ENCODE measurements at places on chromosomes 7 and 10.
A peak's percentile ranks its signal among the peaks of the same experiment; 100 is the strongest.

- peaks cover 17% of the 10 kb centered on the region for H3K27me3 ChIP-seq
- ATAC-seq, result no peak
- H3K36me3 ChIP-seq, result no peaks in the 10 kb centered on the region
- H3K4me3 ChIP-seq, result no peak overlapping the region
- H3K27ac ChIP-seq, result no peak overlapping the region
Measured at GRCh38 chr7:96952974-96953391, 52.4 kb upstream of the DLX6 start.

GRCh38 chr10:59016043-59016442, 160.4 kb upstream of the PHYHIPL start:
- H3K4me1 ChIP-seq, result no peaks in the 10 kb centered on the region
- no peak overlapping the region for H3K4me3 ChIP-seq
- no peak overlapping the region for H3K27ac ChIP-seq
- ATAC-seq, result no peak
- no peaks in the 10 kb centered on the region for H3K27me3 ChIP-seq
- H3K36me3 ChIP-seq, result no peaks in the 10 kb centered on the region

- no peaks in the 10 kb centered on the region for H3K36me3 ChIP-seq
- H3K4me3 ChIP-seq, result no peak overlapping the region
- no peak overlapping the region for H3K27ac ChIP-seq
- H3K27me3 ChIP-seq, result peaks cover 30% of the 10 kb centered on the region
- ATAC-seq, result no peak
Measured at GRCh38 chr10:89478739-89479654, 56.4 kb downstream of the SLC16A12 start.

DNA sequence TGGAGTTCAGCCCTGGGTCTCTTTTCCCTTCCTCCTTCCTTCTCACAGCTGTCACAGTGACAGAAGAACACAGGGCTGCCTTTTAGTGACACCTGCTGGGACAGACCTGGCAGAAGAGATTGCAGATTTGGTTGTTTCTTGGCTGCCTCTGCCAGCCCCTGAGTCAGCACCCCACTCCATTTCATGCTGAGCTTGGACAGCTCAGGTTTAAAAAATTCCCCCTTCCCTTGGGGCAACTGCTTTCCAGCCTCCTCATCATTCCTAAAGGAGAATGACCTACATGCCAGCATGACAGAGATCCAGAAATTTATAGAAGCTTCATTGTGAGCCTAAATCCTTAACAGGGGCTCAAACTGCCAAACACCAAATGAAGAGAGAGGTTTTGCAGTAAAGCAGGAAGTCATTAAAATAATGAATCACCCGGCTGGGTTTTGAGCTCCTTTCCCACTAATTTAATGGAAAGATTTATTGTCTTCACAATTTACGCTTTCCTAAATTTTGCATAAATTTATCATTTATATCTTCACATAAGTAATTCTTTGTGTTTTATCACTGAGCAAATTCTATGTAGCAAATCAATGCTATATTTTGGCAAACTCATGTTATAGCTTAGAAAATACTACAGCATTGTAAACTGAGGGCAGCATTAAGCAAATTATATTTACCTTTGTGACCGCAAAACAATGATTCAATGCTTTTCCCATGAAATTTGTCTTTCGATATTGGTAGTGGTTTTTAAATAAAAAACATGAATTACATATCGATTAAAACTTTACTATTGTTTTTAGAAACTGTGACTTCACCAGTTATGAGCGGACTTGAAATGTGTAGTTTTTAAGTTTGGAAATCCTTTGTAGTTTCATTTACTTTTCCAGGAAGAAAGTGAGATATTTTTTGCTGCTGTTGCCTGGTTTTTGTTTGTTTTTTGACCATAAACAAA, 399.5 kb upstream of the ANKRD30A start:
- no peak overlapping the region for H3K27ac ChIP-seq
- no peaks in the 10 kb centered on the region for H3K4me1 ChIP-seq
- no peaks in the 10 kb centered on the region for H3K36me3 ChIP-seq
- no peak for ATAC-seq
- no peak overlapping the region for H3K4me3 ChIP-seq

DNA sequence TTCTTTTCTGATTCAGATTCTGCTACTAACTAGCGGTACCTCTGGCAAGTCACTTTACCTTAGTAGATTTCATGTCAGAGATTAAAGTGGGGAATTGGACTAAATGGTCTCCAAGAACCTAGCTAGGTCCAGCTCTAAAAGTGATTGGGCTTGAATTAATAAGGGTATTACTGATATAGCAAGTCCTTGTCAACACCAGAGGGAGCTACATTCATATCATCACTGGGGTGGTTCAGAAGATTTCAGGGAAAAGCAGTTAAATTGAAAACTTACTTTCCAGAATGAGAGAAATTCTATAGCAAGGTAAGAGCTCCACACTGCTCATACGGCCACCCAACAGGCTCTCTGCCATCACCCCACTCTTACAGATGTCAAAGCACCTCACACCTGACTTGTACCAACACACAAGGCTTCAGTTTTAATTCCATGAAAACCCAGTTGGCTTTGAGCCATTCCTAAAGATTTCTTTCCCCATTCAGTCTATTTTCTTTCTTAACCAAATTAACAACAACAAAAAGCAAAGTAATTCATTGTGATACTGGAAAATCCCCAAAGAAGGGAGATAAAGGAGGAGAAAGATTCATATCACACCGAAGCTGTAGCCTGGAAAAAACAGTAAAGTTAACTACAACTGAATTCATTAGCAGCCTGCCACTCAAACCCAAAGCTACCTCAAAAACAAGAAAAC, 38.0 kb upstream of the SPOCK2 start:
- ATAC-seq, result peak; percentile 34
- peaks cover 24% of the 10 kb centered on the region for H3K36me3 ChIP-seq
- H3K4me1 ChIP-seq, result peaks cover 15% of the 10 kb centered on the region
- no peak overlapping the region for H3K4me3 ChIP-seq
- H3K27me3 ChIP-seq, result no peaks in the 10 kb centered on the region

DNA sequence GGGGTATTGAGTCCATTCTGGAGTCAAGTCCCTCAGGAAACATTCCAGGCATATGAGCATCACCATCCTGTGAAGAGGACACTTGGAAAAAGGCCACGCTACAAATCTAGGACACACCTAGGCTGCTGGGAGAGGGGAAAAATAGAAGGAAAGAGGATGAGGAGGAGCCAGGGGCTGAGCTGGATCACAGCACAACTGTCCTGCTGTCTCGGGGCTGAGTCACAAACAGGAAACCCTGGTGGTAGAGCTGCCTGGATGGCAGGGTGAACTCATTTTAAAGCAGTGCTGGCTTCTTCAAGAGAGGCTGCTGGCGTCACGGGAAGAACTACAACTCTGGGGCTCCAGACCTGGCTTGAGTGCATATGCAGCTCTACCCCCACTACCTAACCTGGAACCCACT, 151.5 kb downstream of the RNF216 start:
- peak overlapping the region; percentile 80 for H3K27ac ChIP-seq
- ATAC-seq, result peak; percentile 80
- no peaks in the 10 kb centered on the region for H3K27me3 ChIP-seq
- peak overlapping the region; percentile 34 for H3K4me3 ChIP-seq
- peaks cover 13% of the 10 kb centered on the region for H3K4me1 ChIP-seq

DNA sequence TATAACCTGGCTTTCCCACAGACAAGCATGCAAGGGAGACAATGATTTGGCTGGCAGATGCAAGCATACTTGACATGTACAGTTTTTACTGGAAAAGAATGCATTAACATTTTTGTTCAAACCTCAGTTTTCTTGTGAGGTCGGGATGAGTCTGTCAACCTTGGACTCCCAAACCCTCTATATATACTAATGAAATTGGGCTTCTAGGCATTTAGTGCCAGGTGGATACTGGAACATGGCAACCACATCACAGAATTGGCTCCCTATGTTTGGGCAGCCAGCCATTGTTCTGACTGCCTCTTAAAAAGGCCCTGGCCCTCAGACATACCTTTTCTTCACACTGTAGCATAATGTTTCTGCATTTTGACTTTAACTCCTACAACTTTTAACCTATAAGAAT, 39.1 kb downstream of the CDK6 start:
- H3K4me3 ChIP-seq, result no peak overlapping the region
- peaks cover 20% of the 10 kb centered on the region for H3K4me1 ChIP-seq
- no peaks in the 10 kb centered on the region for H3K27me3 ChIP-seq
- H3K36me3 ChIP-seq, result peaks cover 33% of the 10 kb centered on the region
- ATAC-seq, result no peak

- peaks cover 22% of the 10 kb centered on the region for H3K4me1 ChIP-seq
- no peak overlapping the region for H3K27ac ChIP-seq
- no peaks in the 10 kb centered on the region for H3K36me3 ChIP-seq
- H3K4me3 ChIP-seq, result no peak overlapping the region
Measured at GRCh38 chr10:47262606-47263533, 37.1 kb upstream of the GDF10 start.

DNA sequence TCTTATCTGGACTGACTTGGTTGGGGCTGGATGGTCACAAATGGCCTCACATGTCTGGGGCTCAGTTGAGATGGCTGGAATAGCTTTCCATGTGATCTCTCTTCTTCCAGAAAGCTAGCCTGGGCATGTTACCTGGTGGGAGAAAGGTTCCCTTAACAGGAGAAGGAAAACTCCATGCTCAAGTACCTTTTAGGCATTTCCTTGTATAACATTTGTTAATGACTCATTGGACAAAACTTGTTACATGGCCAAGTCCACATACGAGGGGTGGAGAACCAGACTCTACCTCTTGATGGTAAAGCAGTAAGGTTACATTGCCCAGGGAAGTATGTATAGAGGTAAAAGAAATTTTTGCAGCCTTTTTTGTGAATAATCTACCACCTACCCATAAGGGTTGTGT, 826.4 kb downstream of the LRMDA start:
- ATAC-seq, result no peak
- no peaks in the 10 kb centered on the region for H3K36me3 ChIP-seq
- H3K4me1 ChIP-seq, result no peaks in the 10 kb centered on the region
- H3K27me3 ChIP-seq, result no peaks in the 10 kb centered on the region
- H3K4me3 ChIP-seq, result no peak overlapping the region

GRCh38 chr10:61943674-61944378, 42.3 kb downstream of the ARID5B start:
- ATAC-seq, result peak; percentile 78
- H3K27ac ChIP-seq, result peak overlapping the region; percentile 96
- H3K27me3 ChIP-seq, result no peaks in the 10 kb centered on the region
- peaks cover 36% of the 10 kb centered on the region for H3K4me1 ChIP-seq

GRCh38 chr7:130903358-130903974, 169.5 kb upstream of the KLF14 start:
- no peaks in the 10 kb centered on the region for H3K27me3 ChIP-seq
- peak overlapping the region; percentile 97 for H3K27ac ChIP-seq
- peak; percentile 83 for ATAC-seq
- H3K36me3 ChIP-seq, result peaks cover 100% of the 10 kb centered on the region

DNA sequence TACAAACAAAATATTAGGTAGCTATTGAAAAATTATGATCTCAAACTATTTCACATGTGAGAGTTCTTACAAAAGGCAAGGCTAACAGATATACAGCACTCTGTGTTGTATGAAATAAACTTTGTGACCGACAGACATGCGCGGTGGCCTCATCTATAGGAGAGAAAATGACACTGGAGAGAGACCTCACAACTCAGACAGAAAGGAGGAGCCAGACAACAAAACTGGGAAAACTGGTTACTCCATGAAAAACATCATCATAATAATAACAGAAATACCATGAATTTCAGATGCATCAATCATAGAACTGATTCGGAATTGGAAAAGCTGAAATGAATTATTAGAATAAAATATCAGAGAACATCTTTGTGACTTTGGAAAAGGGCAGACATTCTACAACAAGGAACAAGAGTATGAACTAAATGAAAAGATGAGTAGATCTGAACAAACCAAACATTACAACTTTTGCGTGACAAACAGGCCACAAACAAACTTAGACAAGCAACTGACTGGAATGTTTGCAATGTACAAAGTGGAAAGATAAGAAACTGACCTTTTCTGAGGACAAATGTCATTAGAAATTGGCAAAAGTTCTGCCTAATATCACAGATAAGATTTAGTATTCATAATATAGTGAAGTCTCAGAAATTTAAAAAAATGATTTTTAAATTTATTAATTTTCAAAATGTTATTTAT, 69.3 kb downstream of the TNS3 start:
- no peaks in the 10 kb centered on the region for H3K27me3 ChIP-seq
- no peak overlapping the region for H3K4me3 ChIP-seq
- no peaks in the 10 kb centered on the region for H3K36me3 ChIP-seq
- H3K4me1 ChIP-seq, result no peaks in the 10 kb centered on the region

GRCh38 chr7:50359258-50359994, 54.9 kb downstream of the IKZF1 start:
- peaks cover 78% of the 10 kb centered on the region for H3K4me1 ChIP-seq
- no peak overlapping the region for H3K4me3 ChIP-seq
- peaks cover 100% of the 10 kb centered on the region for H3K36me3 ChIP-seq
- no peaks in the 10 kb centered on the region for H3K27me3 ChIP-seq

- peaks cover 40% of the 10 kb centered on the region for H3K4me1 ChIP-seq
- H3K36me3 ChIP-seq, result no peaks in the 10 kb centered on the region
- H3K27me3 ChIP-seq, result no peaks in the 10 kb centered on the region
- ATAC-seq, result peak; percentile 59
- H3K27ac ChIP-seq, result peak overlapping the region; percentile 75
Measured at GRCh38 chr10:47257396-47258120, 42.4 kb upstream of the GDF10 start.

- no peak overlapping the region for H3K27ac ChIP-seq
- no peak overlapping the region for H3K4me3 ChIP-seq
- no peak for ATAC-seq
- H3K4me1 ChIP-seq, result peaks cover 9% of the 10 kb centered on the region
Measured at GRCh38 chr7:97133159-97133558, 15.7 kb downstream of the SDHAF3 start.

- no peak for ATAC-seq
- no peak overlapping the region for H3K27ac ChIP-seq
- H3K4me3 ChIP-seq, result no peak overlapping the region
- peaks cover 5% of the 10 kb centered on the region for H3K27me3 ChIP-seq
Measured at GRCh38 chr10:33684211-33684611, 349.7 kb upstream of the NRP1 start.

- H3K27ac ChIP-seq, result no peak overlapping the region
- no peak overlapping the region for H3K4me3 ChIP-seq
- ATAC-seq, result no peak
- no peaks in the 10 kb centered on the region for H3K36me3 ChIP-seq
- H3K4me1 ChIP-seq, result no peaks in the 10 kb centered on the region
- no peaks in the 10 kb centered on the region for H3K27me3 ChIP-seq
Measured at GRCh38 chr7:18566829-18567228, 71.3 kb downstream of the HDAC9 start.

DNA sequence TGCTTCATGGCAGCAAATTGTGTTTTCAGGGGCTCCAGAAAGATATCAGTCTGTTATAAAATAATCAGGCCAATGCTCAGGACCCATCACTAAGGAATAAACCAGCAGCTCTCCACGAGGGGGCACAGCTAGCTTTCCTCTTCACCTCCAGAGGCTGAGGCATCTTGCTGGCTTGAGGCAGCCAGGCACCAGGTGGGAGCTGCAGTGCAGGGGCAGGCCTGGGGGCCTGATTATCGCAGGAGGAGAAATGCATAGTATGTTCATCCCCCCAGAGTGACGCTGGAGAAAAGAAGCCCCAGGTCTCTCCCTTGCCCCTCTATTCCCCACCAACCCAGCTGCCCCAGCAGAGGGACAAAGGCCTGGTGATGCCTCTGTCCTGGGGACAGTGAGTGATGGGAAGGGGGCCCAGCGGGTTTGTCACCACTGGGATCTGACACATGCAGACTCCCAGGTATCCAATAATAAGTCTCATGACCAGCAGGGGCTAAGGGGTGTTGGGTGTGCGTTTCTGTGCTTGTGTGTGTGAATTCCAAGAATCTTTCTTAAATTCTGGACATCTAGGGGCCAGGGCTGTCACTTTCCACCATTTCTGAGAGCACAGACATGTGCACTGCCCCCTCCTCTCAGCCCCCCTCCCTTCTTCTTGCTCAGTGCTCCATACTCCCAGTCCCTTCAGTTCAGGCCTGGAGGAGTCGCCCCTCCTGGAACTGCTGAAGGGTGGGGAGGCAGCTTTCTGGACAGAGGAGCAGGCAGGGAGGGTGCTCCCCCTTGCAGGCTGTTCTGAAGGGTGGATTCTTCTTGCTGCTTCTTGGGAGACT, 128.1 kb upstream of the FAM20C start:
- H3K4me1 ChIP-seq, result no peaks in the 10 kb centered on the region
- no peak overlapping the region for H3K27ac ChIP-seq
- H3K4me3 ChIP-seq, result no peak overlapping the region
